ENCODE measurements at places on chromosomes 3 and 15.

- no peak for DNase-seq
These were observed 21.4 kb upstream of the SNX22 start for GRCh38 chr15:64130159-64130558.

- no peak for DNase-seq
These were observed 3.7 kb upstream of the SLC9C1 start for GRCh38 chr3:112297714-112298113.

DNA sequence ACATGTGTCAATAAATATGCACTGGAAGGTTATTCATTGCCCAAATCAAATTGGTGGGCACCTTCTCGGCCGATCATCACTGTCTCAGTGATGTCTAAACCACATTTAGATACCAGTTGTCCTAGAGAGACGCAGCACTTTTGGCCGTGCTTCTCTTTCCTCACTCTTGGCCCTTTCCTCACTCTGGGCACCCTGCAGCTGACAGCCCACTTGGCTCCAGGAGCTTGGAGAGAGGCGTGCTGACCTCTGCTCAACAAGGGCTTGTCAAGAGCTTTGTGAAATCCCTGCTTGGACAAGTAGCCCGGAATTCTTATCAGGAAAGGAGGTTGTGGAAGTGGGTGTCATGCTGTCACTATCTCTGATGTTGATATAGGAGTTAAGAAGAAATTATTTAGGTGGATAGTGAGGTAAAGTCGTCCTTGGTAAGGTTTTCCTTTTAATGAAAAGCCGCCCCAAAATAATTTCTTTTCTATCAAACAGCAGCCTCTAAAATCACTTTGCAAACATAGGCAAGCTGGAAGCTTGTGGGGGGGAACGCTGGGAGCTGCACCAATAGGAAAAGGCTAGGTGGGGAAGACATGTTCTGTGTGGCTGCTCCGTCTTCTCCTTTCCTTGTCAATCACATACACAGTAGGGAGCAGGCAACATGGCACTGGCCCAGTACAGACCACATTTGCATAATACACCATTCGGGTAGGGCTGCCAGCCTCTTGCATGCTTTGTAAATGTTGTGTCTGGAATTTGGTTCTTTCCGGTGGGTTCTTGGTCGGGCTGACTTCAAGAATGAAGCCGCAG lies 126.8 kb upstream of the UBE3A start:
- DNase-seq = no peak

- no peak for DNase-seq
These were observed 25.8 kb downstream of the RPSA start for GRCh38 chr3:39432342-39432741.

DNA sequence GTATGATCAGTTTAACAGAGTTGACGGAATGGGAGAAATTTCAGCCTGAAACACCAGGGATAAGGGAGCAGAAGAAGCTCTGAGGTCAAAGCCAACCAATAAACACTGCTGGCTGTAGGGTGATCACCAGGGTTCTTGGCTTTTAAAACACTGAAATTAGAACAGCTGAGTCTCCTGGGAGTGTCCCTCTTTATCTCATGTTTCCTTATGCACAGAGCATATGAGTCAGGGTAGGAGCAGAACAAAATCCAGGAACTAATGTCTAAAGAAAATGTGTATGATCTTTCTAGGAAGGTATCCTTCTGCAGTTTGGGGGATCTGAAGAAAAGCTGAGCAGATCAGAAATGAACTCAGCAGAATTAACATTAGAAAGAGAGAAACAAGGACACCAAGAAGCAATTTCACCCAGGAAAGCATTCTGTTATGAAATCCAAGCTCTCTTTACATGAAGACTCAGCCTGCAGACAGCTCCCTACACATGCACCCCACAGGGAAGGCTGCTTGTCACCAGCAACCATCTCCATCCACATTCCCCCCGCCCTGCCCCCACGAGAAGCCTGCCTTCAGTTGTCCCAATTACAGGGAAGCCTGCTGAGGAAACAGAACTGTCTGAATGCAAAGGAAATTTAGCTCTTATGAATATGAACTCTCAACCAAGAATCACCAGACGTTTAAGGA lies 469.7 kb downstream of the PDCD6IP start:
- no peak for DNase-seq

DNA sequence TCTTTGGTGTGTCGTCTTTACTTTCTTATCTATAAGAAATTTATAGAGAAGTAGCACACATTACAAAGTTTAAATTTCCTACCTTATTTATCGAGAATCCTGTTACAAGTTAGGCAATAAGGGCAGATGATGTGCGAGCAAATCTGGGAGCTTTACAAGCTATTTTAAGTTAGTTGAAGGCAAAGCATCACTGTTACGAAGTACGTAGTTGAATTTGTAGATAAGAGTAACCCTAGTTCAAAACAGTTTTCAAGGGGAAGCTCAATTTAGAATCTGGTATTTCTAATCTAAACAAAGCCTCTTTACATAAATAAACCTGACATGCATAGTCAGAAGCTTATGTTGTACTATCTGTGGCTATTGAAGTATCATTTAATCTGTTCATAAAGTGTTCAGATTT lies 8.4 kb downstream of the KBTBD8 start:
- no peak for DNase-seq

GRCh38 chr15:71957026-71957425 lies 146.7 kb downstream of the NR2E3 start:
- no peak for DNase-seq

DNA sequence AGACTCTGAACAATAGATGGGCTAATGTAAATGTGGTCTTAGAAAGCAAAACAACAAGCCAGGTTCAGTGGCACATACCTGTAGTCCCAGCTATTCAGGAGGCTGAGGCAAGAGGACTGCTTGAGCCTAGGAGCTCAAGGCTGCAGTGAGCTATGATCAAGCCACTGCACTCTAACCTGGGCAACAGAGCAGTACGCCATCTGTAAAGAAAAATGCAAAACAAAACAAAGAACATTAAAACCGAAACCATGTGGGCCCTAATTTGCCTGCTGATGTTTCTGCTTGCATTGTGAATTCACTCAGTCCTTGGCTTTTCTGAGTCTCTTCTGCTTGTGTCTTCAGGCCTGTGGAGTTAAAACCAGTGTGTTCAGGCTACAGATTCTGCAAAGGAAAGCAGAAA lies 56.7 kb downstream of the CCNL1 start:
- DNase-seq = no peak

GRCh38 chr3:179447251-179447650 lies 4.0 kb downstream of the GNB4 start:
- DNase-seq = no peak

- no peak for DNase-seq
These were observed 21.8 kb upstream of the MUSTN1 start for GRCh38 chr3:52856666-52857065.

DNA sequence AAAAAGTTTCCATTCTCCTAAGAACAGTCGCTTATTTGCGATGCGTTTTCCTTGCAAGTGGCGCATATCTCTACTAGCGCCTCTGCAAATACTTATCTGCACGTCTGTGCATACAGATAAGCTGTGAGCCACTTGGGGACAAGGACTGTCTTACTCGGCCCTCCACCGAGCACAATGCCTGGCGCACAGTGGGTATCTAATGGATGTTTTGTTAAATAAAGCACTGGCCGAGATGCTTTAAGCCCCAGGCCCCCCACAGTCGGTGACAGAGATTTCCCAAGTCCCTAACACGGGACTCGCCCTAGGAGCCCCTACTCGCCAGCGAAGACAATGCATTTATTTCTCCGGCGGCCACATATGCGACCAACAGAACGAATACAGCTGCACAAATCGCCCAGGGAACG lies 503 bp downstream of the HLTF start:
- DNase-seq = no peak

GRCh38 chr3:106293161-106293560 lies 424.3 kb upstream of the CBLB start:
- DNase-seq = no peak

GRCh38 chr3:51706788-51707731 lies at the start of gene GRM2:
Gene GRM2 (plus strand): TSS chr3:51707068. CDS start chr3:51708984, 1,916 bp downstream.
- peak; percentile 68 for DNase-seq

GRCh38 chr3:57948080-57948671 lies 60.0 kb upstream of the FLNB start:
- no peak for DNase-seq

- DNase-seq = no peak
These were observed 20.3 kb downstream of the LRCH3 start for GRCh38 chr3:197811343-197811742.

GRCh38 chr15:101444015-101444414 lies 45.5 kb downstream of the PCSK6 start:
- DNase-seq = no peak

DNA sequence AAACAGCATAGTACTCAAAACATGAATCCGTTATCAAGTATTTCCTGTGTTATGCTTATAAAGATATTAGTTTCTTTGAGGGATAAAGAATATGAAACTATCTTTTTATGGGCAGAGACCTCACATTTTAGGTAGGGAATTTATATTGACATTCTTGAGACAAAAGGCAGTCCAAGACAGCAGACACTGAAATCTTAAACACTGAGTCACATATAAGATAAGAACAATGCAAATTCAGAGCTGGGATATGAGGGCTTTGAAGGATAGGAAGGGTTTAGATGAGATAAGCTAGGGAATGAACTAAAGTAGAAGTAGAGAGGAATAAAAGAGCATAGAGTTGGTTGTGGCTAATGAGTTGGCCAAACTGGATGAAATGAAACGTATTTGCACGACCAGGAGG lies 58.4 kb downstream of the ASTE1 start:
- DNase-seq = no peak

GRCh38 chr15:39354189-39354588 lies 226.7 kb upstream of the THBS1 start:
- no peak for DNase-seq

DNA sequence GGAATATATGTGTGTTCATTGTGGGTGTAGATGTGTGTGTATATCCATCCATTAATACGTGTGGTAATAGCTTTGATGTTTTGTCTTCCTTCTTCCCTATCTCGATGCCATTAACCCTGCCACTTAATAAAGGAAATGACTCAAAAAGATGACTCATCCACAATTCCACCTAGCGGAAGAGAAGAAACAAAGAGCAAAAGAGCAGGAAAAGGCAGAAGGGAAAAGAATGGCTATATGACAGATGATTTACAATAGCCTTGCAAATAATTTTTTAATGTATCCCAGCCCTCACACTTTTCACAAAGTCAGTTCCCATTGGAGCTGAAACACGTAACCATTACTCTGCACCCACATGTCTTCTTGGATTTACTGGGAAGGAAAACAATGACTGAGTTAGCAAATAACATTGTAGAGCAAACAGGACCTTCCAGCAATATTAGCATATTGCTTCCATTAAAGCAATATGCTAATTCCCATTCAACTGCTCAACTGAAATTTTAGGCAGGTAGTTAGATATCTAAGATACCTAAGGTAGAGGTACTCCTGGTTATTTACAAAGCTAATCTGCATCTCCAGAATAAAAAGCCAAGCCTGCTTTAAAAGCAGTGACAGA lies 197.2 kb downstream of the KCNAB1 start:
- no peak for DNase-seq

- no peak for DNase-seq
These were observed 45.1 kb upstream of the SPATA12 start for GRCh38 chr3:57015350-57015729.

Measured in left colon (tissue), 2 donors.